ENCODE measurements at places on chromosomes 6 and 20.

DNA sequence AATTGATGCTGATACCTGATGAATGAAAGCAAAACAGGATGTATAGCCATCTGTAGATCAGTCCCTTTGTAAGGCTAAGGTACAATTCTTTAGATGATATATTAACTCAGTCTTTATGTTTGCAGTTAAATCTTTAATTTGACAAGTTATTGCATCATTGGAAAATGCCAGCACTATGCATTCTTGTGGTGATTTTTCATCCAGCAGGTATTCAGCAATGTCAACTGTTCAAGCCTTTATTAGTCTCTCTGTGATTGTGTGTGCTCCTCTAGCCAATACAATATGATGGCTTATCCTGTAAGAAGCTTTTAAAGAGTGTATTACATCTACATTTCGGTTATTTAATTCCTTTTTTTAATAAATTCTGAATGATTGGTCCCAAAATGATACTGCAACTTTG lies 34.3 kb downstream of the HLA-DMB start:
- DNase-seq = peak; percentile 78

- DNase-seq = no peak
These were observed 104.9 kb upstream of the TFAP2D start for GRCh38 chr6:50608421-50608820.

GRCh38 chr6:36757206-36757605 lies 59.6 kb downstream of the RAB44 start:
- no peak for DNase-seq

DNA sequence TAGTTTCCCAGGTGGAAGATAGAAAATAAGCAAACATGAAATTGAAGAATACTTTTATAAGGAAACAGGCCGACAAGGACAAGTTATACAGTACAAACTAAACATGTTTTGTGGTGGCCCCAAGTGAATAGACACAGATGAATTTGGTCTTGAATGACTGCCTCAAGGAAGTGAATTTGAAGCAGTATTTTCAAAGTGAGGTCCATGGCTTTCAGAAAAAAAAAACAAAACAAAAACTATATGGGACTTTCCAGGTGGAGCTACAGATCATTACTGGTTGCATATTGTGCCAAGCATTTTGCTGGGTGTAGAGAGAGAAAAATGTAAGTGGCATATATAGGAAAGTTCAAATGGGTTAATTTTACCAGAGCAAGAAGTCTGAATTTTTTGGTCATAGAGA lies 68.8 kb downstream of the CYB5R4 start:
- no peak for DNase-seq

Data from fibroblast of skin of right biceps (primary cell).